ENCODE measurements at places on chromosomes 2 and 18.

DNA sequence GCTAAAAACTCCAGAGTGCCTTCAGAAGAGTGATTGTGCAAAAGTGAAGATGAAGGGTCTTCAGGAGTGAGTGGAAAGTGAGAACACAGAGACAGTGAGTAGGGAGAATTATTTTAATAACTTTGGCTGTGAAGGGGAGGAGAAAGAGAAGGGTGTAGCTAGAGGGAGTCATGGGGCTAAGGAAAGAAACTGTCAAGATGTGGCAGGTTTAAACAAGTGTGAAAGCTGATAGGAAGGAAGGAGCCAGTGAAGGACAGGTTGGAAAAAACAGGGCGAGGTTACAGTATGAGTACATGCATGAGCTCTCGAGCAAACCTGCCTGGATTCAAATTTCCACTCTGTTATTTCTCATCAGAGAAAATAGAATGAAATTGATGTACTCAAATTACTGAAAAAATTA lies 17.8 kb downstream of the IL1F10 start:
- no peak for DNase-seq

GRCh38 chr2:207897541-207898353 lies 127.6 kb downstream of the PLEKHM3 start:
- DNase-seq = no peak

- no peak for DNase-seq
These were observed 12.4 kb downstream of the MEX3C start for GRCh38 chr18:51185075-51185474.

GRCh38 chr2:118295592-118296390 lies 207.5 kb downstream of the INSIG2 start:
- no peak for DNase-seq

DNA sequence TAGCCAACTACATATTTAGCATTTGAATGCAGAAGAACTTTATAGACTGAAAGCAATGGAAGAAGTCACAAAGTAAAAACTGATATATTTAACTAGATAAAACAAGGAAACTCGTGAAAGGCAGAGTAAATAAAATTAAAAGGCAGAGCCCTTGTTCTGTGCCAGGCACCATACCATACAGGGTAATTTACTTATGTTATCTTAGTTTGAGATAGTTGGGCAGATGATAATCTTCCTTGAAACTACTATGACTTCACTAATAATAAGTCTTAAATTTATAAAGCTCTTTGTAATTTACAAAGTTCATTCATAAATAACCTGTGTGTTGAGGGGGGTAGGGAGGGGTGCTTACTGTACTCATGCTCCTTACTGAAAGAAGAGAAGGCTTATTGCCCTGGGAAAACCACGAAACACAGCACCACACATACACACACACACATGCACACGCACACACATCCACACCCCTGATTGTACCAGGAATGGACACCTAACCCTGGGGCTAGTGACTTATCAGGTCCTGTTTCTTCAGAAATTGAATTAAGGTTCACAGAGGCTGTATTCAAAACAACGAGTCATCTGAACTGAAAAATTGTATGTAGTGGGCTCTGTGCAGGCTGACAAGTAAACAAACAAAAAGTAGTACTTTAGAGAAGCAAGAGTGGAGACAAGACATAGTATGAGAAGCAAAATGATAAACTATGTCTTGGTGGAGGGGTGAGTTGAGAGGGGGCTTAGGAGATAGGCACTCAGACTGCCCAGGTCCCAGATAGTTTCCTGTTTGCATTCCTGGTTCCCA lies 38.1 kb downstream of the AGFG1 start:
- no peak for DNase-seq

DNA sequence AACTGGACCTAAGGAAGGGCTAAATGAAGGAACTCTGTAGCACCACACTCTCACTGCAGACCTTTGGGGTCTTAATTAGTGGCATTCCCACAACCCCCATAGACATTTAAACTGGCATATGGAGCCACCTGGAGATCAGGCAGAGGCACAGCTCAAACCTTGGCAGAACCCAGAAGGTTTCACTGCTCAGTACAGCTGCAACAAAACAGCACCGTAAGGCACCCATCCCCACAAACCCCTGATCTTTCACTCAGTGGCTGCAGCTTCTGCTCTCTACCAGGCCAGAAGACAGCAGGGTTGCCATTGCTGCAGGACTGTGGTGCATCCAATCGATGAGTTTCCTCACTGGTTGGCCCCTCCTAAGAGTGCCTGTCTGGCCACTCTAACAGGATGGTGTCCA lies 361.6 kb upstream of the VRK2 start:
- no peak for DNase-seq

- DNase-seq = no peak
These were observed 31.0 kb upstream of the REV1 start for GRCh38 chr2:99520813-99521212.

GRCh38 chr2:14354231-14354630 lies 278.3 kb upstream of the LRATD1 start:
- no peak for DNase-seq

DNA sequence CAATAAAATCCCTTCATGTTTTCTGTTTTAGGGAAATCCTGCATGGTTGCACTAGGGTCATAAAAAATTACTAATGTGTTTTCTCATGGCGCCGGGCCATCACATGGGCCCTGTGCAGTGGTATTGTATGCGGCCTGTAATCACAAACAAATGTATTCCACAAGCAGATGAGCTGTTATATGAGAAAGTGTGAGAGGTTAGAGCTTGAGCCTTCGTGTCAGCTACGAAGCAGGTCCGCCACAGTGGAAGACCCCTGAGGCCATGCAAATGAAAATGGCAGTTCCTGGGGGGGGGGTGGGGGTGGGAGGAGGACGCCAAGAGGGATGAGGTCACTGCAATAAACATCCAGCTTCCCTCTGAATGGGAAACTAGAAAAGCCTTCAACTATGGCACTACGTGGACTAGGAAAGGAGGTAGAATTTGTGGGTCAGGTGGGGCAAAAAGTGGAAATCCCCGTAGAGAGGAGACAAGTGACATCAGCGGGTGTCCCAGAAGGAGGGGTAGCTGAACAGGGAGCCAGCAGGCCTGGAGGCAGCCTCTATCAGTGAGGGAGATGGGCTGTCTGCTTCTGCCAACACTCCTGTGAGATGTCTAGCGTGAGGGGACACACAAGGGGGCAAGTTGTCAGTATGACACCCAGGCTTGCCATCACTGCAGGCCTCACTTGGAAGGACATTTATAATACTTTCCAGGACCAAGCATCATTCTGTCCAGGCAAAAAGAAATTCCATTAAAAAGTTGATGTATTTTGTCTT lies 130.3 kb upstream of the CTAGE1 start:
- no peak for DNase-seq

DNA sequence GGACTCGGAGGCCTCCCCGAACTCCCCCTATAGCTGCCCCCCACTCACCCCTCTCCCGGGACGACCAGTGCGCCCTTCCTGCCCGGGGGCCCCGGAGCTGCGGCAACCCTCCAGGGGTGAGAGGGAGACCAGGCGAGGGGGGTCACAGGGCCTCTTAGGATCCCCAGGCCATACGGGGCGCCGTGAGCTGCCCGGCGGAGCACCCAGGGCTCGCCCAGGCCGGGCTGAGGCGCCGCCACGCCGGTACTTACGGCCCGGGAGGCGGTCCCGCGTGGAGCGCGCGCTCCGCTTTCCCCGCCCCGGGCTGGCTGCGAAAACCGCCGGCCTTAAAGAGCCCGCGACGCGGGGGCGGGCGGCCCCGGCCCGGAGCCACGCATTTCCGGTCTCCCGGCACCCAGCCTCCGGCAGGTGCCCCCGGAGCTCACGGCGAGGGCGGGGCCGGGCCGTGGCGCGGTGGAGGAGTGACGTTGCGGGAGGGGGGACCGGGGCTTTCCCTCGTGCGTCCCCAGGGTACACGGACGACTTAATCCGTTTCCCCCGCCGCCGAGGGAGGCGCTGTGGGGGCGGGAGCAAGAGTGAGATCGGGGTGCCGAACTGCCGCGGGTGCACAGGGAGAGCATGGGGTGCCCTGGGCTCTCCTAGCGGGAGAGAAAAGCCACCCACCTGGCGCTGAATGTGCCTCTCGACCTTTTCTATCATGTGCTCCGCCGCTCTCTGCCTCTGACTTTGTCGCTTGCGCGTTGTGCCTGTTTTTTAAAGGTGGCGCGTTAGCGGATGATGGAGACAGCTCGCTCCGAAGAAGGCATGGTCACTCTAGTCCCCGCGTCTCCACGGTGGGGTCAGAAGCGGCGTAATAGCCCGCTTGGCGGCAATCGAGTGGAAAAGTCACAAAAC lies at the start of gene METTL21A:
Gene METTL21A, minus strand, starts transcription at position 381 of the 894 bp plus-strand sequence. CDS start 1,019 bp downstream, outside the sequence.
- peak; percentile 90 for DNase-seq

DNA sequence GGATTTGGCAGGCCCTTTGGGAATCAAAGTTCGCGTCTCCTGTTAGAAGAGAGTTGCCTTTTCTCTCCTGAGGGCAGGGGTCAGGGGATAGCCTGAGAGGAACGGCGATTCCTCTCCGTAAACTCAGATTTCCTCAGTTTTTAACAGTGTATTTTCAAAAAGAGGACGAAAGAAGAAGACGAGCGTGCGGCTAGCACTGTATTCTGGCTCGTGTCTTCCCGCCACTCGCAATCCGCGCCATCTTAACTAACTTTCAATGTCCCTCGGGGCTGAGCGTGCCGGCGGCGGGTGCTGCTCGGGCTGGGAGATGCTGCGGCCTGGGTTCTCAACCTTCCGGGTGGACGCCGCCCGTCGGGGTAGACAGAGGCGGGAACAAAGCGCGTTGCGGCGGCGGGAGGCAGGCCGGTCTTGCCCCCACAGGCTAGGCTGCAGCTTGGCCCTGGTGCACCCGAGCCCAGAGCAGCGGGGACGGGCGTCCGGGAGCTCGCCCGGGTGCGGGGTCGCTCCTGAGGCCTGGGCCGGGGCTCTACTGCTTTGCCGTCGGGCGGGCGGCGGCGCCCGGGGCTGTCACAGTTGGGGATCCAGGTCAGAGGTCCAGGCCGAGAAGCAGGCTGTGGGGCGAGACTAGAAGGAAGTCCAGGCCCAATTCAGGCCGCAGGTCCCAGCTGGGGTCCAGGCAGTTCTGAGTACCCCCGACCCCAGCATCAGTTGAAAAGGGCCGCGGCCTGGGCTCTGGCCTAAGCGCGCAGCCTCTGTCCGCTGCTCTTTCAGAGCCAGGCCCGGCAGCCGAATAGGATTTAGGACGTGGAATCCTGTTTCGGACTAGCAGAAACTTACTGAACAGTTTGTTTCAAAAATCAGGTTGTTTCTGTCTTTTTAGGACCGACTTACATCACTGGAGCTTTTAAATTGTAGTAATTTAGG lies 11.8 kb downstream of the TBR1 start:
- DNase-seq = no peak

DNA sequence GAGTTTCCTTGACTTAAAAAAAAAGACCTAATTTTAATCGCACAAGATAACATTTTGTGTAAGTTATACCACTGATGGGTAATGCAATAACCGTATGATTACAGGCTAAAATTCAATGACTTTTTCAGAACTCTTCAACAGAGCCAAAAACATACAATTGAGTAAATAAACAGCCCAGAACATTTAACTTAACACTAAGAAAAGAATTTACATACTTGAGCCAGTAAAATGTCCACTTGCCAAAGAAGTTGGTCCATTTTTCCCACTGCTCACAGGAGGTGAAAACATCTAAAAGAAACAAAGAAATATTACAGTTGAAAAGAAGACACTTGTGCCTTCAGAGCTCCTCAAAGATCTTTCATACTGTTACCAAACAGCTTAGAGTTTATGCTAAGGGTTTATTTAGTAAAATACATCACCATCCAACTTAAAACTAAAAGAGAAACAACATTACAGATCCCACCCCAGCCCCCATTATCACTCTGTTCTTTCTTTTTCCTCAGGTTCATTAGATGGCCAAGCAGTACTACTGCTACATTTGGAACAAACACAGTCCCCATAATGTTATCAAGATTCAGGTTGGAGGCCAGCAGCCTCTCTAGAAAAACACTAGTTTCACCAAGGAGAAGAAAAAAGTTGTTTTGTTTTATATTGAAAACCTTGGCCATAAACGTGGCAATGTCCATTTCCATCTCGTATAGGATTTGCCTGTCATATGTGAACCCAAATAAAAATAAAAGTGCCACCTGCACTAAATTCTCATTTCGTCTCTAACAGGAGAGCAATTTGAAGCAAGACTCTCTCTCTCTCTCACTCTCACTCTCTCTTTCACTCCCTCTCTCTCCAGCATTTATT lies 2.7 kb downstream of the TCF4 start:
- DNase-seq = no peak

GRCh38 chr2:112897624-112897978 lies 13.4 kb upstream of the IL37 start:
- no peak for DNase-seq

- no peak for DNase-seq
These were observed 56.1 kb downstream of the CIB4 start for GRCh38 chr2:26585100-26585499.

DNA sequence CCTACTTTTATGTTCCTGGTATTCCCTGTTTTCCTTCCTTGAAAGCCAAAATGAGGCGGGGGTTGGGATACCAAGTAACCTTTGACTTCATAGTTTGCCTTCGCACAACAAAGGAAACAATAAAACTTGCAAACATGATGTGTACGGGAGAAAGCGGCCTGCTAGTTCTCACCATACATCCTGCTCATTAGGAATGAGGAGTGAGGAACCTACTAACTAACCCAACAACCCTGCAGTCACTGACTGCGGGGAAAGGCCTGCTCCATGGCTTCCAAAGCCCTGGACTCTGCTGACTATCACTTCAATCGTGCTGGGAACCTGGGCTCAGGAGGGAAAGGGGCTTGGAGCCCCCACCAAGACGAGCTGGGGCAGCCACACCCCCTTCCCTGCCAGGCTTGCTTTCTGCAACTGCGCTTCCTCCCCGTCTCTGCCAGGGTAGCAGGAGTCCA lies 24.2 kb downstream of the RPL31 start:
- DNase-seq = no peak

DNA sequence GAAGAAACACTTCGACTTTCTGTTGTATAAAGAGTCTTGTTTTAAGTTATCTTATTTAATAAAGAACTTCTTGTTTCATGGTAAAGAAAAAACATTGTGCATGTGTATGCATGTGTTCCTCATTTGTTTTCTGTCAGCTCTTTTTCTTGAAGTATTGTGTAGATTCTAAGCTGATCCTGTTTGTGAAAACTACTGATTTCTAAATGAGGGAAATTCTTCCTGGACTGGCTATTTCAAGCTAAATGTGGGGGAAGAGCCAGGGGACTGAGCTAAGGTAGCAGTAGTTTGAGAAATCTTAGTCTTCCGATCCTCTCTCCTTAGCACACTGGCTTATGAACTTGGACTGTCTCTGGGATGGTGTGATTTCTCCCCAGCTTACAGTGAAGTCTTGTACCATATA lies 56.4 kb upstream of the RBMS1 start:
- no peak for DNase-seq

- DNase-seq = no peak
These were observed 593.1 kb downstream of the TMX3 start for GRCh38 chr18:68121826-68122225.

- no peak for DNase-seq
These were observed 74.2 kb downstream of the TNFRSF11A start for GRCh38 chr18:62399276-62399675.

Measured in stimulated activated CD4-positive, alpha-beta T cell treated with anti-CD3 and anti-CD28 coated beads, TNF-alpha, amount 100 ng/mL, for 4 hours (primary cell).